Small intestine (tissue), 16 donors: ENCODE measurements at places on chromosomes 6 and 20. TPM values are rescaled to one million over a fixed set of nuclear protein-coding genes. Genes with fewer than 3 reads are reported as not detected.

SLC24A3 gene
- 4.0 TPM for polyA plus RNA-seq

DSP gene
- 164 TPM for polyA plus RNA-seq

TMX4 gene
- polyA plus RNA-seq = 17.9 TPM

HLA-DMB gene
- polyA plus RNA-seq = 22.8 TPM
